ENCODE measurements at places on chromosomes 6 and 20.

DNA sequence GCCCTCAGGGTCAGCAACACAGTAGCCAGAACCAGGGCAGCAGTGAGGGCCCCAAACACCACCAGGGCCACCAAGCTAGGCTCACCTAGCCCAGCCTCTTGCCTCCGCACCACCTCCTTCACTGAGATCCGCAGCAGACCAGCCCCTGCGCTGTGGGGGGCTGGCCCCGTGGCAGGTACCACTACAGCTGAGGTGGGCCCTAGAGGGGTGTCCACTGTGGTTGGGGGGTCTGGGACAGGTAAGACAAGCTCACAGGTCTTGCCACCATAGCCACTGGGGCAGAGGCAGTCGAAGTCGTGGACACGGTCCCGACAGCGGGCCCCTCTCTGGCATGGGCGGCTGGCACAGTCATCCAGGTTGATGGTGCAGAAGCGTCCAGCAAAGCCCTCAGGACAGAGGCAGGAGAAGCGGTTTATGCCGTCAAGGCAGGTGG is 4.6 kb downstream of the DLK2 start:
- no peak for DNase-seq

DNA sequence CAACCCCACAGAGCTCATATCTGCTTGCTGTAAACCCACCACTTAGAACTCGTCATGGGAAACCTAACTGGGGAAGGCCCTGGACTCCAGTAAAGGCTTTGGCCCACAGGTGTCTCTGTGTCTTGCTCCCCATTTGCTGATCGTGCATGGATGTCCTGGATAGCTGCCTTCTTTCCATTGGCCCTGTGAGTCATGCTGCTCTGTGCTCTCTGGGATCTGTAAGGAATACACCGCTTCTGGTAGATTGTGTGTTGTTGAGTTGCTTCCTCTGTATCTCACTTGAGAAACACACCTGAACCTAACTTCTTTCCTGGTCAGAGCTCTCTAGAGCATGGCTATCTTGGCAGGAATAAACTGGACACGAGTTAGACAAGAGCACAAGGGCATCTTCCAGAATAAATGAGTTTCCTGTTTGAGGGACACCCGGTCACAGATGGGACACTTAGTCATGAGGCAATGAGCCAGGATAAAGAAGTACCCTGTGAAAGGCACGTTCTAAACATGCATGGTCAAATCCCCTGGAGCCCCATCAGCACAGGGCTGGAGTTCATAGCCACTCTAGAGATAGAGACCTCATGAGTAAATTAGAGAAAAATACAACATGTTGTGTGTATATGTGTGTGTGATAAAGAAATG is 99.6 kb upstream of the TMEM170B start:
- no peak for DNase-seq

- no peak for DNase-seq
These were observed 60.1 kb upstream of the RNF146 start for GRCh38 chr6:127206531-127207095.

- DNase-seq = no peak
These were observed 18.3 kb upstream of the GTSF1L start for GRCh38 chr20:43744966-43745730.

GRCh38 chr20:48159145-48160008 is 374.1 kb upstream of the SULF2 start:
- no peak for DNase-seq

DNA sequence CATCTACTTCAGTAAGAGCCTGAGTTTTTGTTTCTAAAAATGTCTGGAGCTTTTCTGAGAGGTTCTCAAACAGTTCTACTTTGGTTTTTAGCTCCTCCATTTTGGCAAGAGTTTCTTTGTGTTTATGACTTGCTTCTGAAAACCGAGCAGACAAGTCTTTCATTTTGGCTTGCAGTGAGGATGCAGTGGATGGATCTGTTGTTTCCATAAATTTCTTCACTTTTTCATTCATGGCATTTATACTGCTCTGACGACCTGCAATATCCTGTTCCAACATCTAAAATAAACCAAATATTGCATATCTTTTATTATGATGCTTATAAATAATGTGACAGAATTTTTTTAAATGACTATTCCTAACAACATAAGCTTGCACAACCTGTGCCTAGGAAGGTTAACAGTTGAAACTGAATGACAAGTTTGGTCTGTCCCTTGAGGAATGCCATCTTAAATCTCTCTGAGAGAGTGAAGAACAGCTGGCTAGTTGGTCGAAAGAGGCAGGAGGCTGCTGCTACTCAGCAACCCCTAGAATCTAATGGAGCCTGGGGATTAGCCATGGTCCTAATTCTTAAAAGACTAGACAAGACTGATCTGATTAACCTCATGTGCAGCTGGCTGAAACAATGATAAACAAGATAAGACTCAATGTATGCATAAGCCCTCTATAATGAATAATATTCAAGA is 69.8 kb downstream of the DST start:
- no peak for DNase-seq

GRCh38 chr6:27452496-27452897 is 20.4 kb downstream of the ZNF184 start:
- DNase-seq = no peak

GRCh38 chr20:46063652-46064054 is 26.1 kb downstream of the NCOA5 start:
- DNase-seq = no peak

DNA sequence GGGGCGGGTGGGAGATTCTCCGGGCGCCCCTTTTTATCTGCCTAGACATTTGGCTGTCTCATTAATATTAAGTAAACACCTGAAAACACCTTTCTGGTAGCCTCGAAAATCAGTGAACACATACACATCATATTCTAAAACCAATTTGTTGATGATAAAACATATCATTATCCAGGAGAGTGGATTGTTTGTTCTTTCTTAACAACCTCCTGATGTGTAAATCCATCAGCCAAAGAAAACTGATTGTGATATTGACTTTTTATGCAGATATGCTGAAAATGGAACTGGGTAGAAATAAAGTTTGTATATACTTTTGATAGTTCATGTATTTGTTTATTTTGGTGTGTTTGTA is 75.7 kb downstream of the ADGRG6 start:
- DNase-seq = no peak

DNA sequence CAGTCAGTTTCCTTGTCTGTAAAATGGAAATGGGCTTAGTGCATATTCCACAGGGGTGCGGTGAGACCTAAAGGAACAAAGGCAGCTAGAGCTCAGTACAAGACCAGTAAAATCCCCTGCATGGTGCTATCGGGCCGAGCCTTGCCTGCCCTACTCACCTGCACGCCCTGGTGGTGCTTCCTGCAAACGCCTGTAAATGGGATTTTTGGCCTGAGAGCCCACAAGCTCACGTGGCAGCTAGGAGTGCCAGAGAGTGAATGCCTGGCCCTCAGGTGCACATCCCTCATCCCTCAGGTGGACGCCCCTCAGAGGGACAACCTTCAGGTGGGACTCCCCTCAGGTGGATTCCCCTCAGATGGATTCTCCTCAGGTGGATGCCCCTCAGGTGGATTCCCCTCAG is 48.0 kb upstream of the VSX1 start:
- no peak for DNase-seq

GRCh38 chr6:166588691-166589336 is 2.3 kb upstream of the RAMACL start:
- DNase-seq = no peak

All from stimulated activated CD8-positive, alpha-beta memory T cell treated with anti-CD3 and anti-CD28 coated beads, Interleukin-7, amount 100 ng/mL, for 1 hour (primary cell).